Stimulated activated CD4-positive, alpha-beta T cell treated with anti-CD3 and anti-CD28 coated beads, Interleukin-1b, Interleukin-23, amount 100 ng/mL, for 1 hour (primary cell): ENCODE measurements at places on chromosomes 16 and 17.

GRCh38 chr16:79839466-79840341, 239.2 kb upstream of the MAF start:
- no peak for DNase-seq

DNA sequence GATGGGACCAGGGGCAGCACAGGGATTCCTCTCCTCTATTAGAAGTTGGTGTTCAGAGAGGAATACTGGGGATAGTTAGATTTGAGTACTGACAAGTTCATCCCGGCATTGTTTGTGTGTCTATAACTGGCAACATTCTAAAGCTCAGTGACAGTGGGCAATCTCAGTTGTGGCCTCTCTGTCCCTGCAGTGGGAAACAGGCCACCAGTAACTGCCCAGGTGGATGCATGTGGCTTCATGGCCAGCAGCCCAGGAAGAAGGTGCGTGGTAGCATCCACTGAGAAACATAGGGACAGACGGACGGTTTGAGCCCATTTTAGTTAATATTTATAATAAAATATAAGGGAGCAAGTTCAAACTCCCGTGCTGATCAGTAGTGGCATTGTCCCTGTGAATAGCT, 51.5 kb downstream of the B9D1 start:
- no peak for DNase-seq

DNA sequence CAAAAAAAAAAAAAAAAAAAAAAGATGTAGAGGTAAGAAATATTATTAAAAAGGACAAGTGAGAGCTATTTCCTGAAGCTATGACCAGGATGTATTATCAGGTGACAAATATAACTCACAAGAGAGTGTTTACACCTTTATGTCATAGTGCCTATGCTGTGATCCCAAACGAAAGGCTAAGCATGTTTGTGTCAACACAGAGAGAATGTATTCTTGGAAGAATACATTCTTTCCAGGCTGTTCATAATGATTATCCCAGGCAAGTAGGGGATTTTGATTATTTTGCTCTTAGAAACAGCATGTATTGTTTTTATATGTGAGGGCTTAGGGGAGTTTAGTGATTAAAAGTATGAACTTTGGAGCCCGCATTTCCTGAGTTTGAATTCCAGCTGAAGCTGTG, 175.0 kb downstream of the SPECC1 start:
- DNase-seq = no peak

GRCh38 chr16:25311950-25312349, 54.3 kb upstream of the ZKSCAN2 start:
- DNase-seq = no peak

- no peak for DNase-seq
Observed at GRCh38 chr17:68581863-68582645, 19.1 kb downstream of the FAM20A start.

- DNase-seq = no peak
Observed at GRCh38 chr16:27461483-27462171, 59.7 kb downstream of the IL21R start.

DNA sequence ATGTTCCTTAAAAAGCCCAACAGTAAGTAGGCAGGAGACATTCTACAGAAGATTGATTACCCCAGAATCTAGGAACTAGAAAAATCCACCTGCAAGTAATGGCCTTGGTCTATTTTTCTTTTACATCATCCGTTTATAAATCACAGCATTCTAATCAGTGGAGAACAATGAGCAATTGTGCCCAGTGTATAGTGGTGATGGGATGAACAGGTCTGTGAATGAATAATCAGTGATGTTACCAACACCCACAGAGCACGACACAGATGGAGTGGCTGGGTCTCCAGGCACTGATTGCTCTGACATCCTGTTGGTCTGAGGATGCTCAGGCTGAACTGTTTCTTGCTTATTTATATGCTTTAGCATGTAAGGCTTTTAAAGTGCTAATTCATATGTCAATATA, 1251.2 kb upstream of the CDH8 start:
- DNase-seq = no peak

- DNase-seq = no peak
Observed at GRCh38 chr17:38410201-38410600, 18.1 kb upstream of the ARHGAP23 start.

GRCh38 chr16:52834736-52835465, 217.8 kb downstream of the CHD9NB start:
- no peak for DNase-seq

- DNase-seq = no peak
Observed at GRCh38 chr17:66098040-66098439, 93.9 kb downstream of the CEP112 start.

DNA sequence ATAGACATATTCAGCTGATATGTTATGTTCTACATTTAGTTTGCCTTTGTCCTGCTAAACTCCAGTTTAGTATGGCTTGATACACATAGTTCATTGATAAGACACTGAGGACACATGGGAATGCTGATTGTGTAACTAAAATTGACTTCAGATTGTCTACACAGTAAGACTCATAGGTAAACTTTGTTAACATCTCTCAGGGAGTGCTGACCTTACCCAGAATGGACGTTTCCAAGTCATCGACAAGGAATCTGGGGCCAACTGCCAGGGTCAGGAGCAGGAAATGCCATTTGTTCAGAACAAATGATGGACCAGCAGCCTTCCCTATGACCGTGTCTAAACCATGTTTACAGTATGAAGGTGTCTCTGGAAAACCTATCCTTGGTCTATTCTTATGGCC, 58.7 kb downstream of the DYNLRB2 start:
- no peak for DNase-seq

DNA sequence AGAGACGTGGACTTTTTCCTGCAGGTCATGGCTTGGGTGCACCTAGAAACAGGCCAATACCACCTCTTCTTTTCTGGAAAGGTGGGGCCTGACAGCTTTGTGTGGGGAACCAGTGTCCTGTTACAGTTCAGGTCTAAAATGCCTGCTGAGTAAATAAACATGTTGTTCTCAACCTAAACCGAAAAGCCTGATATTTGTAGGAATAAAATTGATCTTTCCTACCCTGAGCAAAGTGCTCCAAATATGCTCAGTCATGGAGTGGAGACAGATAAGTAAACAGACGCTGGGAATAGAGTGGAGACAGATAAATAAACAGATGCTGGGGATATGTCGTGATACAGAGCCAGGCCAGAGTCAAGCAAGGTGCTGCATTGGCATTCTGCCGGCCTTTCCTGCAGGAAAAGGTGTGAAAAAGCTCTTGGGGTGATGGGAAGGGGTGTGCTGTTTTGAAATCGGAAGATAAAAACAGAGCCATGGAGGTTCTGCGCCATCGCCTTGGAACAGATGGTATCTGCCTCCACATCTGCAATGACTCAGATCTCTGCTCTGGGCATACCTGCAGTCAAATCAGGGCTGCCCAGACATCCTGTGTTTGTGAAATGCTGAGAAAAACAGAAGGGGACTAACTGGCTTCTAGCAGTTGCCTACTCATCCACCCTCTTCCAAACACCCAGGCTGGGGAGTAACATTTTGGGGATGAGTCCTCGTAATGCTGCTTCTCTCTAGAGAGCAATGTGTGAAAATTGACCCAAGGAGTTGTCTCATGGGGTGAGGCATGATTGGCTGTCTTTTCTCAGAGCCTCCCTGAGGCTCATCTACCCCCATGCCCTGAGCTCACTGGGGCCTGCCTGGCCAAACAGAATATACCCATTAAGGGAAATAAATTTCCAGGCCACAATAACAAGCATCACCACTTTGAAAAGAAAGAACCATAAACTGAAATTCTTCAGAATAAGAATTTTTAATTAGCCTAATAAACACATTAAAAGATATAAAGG, 16.8 kb upstream of the TRPV2 start:
- no peak for DNase-seq

DNA sequence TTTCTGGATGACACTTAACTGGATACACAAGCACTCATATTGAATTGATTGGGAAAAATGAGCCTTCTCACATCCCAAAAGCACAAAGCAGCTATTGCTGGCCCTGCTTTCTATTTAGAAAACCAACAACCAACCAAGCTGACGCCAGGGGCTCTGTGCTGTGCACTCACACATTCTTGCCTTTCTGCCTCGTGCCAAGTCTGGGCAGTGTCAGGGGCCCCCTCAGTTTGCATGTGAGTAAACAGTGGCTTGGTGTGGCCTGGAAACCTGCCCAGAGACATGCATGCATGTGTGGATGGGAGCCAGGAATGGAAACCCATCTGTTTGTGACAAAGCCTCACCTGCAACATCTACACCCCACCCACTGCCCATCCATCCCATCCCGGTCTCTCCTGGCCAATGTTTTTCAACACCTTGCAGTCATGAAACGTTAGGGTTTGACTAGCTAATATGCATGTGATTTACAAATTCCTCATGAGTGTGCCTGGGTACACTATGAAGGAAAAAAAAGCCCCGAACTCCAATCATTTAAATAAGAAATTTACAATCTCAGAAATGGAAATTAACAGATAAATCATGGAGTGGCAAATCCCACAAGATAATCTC, 20.4 kb downstream of the MIEF2 start:
- DNase-seq = no peak

- no peak for DNase-seq
Observed at GRCh38 chr17:80000981-80001775, 34.5 kb downstream of the TBC1D16 start.

- no peak for DNase-seq
Observed at GRCh38 chr17:72342061-72342460, 221.2 kb downstream of the SOX9 start.

- no peak for DNase-seq
Observed at GRCh38 chr16:19760356-19761060, 42.4 kb downstream of the IQCK start.

- no peak for DNase-seq
Observed at GRCh38 chr17:3539881-3540540, 17.6 kb downstream of the TRPV3 start.

GRCh38 chr16:3576211-3576610, 992 bp downstream of the NLRC3 start:
- no peak for DNase-seq

DNA sequence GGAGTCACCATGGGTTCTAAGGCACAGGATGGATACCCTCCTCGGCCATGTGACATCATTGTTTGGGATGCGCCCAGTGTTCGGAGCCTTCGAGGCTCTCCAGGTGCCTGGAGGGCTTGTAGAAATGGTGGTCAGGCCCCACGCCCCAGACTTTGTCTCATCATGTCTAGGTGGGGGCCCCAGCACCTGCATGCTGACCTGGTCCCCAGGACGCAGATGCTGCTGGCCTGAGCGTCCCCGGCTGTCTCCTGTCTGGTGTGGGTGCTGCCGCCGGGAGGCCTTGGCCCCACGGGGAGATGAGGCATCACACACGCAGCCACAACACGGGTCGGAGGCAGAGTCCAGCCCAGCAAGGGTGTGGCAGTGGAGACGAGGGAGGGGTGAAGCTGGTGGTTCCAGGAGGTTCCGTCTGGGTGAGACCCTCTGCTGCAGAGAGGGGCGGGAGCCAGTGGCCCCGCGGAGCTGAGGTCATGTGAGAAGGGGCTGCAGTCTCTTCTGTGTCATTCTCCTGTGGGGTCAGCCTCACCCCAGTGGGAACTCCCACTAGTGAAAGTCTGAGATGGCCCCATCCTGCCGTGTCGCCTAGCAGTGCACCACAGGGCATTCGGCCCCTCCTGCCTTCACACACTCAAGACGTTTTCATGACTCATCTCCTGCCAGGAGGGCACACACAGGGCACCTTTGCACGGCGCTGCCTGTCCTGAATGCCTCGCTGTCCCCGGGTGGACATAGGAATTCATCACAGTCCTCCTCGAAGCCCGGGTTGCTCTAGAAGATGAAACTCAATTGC, 46.6 kb downstream of the JPH3 start:
- DNase-seq = no peak

- DNase-seq = no peak
Observed at GRCh38 chr16:2827831-2828520, 2.1 kb upstream of the ZG16B start.

DNA sequence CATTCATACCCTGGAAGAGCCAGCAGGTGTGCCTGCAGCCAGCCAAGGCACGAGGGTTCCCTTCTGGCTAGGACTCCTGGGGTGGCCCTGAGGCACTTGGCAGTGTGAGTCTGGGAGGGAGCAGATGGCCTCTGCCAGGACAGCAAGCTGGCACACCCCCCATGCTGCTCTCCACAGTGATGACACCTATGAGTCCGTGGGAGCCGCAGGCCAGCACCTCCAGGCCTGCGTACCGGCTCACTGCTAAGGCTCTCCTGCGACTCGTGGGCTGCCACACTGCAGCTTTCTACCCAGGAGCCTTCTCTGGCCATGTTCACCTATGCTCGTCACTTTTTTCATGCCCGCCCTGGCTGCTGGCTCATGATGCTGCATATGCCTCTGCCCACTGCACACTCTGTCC, 68.1 kb downstream of the NDEL1 start:
- DNase-seq = no peak

GRCh38 chr16:65758620-65759019, 607.9 kb upstream of the CDH5 start:
- DNase-seq = no peak

GRCh38 chr17:60134396-60135150, 15.2 kb upstream of the CA4 start:
- no peak for DNase-seq

GRCh38 chr16:63695347-63695746, 1426.5 kb downstream of the CDH11 start:
- no peak for DNase-seq

- DNase-seq = no peak
Observed at GRCh38 chr16:50386774-50387173, 18.0 kb upstream of the BRD7 start.

- no peak for DNase-seq
Observed at GRCh38 chr16:65954446-65954845, 412.0 kb upstream of the CDH5 start.

DNA sequence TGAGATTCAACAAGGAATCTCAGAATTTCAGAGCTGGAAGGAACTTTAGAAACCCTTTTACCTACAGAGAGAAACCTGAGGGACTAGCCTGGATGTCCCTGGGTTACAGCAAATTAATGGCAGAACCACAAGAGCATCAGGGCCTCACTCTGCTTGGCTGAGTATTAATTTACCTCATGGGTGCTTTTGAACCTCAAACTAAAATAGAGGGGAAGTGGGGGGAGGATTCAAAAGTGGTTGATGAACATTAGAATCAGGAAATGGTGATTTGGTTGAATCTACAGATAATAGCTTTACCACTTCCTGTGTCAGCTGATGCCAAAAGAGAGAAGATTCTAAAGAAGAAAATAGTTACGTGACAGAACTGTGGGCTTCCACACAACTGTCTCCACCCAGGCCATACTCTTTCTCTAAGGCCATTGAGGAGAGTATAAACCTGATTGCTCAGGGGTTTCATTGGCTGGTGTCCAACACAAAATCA, 11.3 kb upstream of the SKAP1 start:
- no peak for DNase-seq

GRCh38 chr17:32849879-32850278, 27.0 kb downstream of the MYO1D start:
- no peak for DNase-seq

GRCh38 chr17:44220213-44221083, 973 bp upstream of the UBTF start:
- DNase-seq = no peak

GRCh38 chr17:66339561-66339960, 37.1 kb downstream of the PRKCA start:
- no peak for DNase-seq

- DNase-seq = no peak
Observed at GRCh38 chr17:7114875-7115614, 423 bp upstream of the ASGR2 start.

GRCh38 chr17:7842380-7843256, 8.6 kb downstream of the KDM6B start:
- DNase-seq = peak; percentile 96
